Progenitor cell of endocrine pancreas (in vitro differentiated cells): ENCODE measurements at places on chromosomes 6 and 20. TPM values are rescaled to one million over a fixed set of nuclear protein-coding genes. Genes with fewer than 3 reads are reported as not detected.

- no peak for DNase-seq
Measured at GRCh38 chr20:53828682-53829254, 235.1 kb upstream of the ZNF217 start.

GRCh38 chr6:110560239-110561007, 84.0 kb upstream of the SLC22A16 start:
- DNase-seq: no peak

- DNase-seq: no peak
Measured at GRCh38 chr20:59176812-59177211, 13.2 kb downstream of the ZNF831 start.

DNA sequence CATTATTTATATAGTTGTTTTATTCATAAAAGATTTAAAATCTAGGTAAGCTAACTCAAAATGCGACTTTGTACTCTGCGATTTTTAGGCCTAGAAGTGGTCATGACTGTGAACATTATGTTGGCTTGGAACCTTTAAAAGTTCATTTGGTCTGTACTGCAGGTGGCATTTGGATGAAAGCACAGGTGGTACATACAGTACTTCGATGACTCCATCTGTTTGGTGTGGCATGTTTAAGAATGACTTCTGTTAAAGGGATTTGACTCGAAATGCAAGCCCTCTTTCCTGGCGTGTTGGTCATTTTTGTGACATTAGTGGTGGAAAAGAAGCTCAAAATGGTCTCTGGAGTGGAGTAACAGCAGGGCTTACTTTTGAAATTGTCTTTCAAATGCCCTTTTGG, 118.1 kb downstream of the UST start:
- DNase-seq: no peak

- DNase-seq: no peak
Measured at GRCh38 chr6:137248702-137249101, 29.5 kb upstream of the IFNGR1 start.

DNA sequence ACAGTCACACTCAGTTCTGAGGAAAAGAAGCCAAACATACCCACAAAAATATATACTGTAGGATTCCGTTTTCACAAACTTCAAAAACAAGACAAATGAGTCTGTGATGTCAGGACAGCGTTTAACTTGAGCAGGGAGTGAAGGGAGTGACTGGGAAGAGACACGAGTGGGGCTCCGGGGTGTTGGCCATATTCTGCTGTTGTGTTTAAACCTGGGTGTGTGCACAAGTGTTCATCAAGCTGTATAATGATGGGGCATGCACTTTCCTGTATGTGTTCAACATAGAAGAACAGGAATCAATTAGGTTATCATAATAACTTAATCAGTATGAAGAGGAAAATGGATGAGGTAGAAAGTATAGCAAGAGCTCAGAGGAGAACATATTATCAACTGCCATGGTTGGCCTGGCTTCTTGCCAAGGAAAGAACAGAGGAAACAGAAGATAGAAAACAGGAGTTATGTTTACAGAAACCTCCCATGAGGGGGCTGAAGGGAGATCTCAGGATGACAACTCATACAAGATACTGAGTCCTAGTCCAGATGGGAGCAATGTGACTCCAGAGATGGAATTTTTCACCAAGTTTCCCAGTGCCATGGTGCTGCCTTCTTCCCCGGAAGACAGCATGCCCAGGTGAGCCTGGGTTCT, 15.1 kb upstream of the AFDN start:
- no peak for DNase-seq

- DNase-seq: no peak
Measured at GRCh38 chr6:102798636-102799035, 1405.1 kb downstream of the GRIK2 start.

DNA sequence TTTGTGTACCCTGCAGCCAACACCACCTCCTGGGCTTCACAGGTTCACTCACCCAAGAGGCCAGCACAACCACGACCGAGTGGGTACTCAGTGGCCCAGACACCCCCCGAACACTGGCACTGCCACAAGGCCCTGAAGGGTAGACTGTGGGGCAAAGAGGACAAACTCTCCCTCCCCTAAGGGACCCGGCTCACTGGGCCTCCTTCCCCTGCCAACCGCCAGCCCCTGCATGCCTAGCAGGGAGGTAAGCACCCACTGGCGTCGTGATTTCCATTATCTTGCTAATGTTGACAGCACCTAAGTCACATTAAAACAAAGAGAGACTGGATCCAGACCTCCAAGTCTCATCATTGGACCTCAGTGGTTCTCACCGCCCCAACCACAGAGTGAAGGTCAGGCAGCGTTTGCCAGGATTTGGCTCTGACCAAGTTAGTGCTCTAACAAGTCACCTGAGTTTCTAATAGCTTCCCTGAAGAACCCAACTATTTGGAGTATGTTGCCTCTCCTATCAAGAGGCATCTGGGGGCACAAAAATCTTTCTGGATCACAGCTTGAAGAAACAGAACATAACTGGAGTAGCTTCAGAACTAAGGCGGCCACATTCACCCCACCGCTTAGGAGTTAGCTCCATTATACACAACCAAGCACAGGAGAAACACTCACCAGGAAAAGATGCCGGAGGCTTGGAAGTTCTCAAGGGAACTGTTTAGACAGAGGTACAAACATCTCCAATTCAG, 14.0 kb upstream of the APMAP start:
- DNase-seq: no peak

- DNase-seq: no peak
Measured at GRCh38 chr6:13049666-13050254, 278.6 kb downstream of the TBC1D7 start.

DNA sequence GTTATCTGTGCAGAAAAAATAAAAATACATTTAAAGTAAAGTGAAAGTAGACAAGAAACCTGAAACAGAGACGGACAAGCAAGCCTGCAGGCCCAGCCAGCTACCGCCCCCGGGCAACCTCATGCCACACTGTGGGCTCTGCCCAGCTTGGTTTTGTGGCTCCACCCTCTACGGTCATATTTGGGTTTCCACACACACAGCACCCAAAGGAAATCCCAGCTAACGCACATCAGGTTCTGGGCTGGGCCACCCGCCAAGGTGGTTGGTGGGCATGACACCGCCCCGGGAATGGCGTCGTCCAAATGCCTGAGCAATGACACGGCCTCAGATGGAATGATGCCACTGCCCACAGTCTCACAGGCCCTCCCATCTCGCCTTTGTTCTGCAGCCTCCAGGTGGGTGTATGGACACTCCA, 22.9 kb downstream of the FAM110A start:
- no peak for DNase-seq

GRCh38 chr6:133553652-133554051, 312.5 kb downstream of the EYA4 start:
- DNase-seq: no peak

DNA sequence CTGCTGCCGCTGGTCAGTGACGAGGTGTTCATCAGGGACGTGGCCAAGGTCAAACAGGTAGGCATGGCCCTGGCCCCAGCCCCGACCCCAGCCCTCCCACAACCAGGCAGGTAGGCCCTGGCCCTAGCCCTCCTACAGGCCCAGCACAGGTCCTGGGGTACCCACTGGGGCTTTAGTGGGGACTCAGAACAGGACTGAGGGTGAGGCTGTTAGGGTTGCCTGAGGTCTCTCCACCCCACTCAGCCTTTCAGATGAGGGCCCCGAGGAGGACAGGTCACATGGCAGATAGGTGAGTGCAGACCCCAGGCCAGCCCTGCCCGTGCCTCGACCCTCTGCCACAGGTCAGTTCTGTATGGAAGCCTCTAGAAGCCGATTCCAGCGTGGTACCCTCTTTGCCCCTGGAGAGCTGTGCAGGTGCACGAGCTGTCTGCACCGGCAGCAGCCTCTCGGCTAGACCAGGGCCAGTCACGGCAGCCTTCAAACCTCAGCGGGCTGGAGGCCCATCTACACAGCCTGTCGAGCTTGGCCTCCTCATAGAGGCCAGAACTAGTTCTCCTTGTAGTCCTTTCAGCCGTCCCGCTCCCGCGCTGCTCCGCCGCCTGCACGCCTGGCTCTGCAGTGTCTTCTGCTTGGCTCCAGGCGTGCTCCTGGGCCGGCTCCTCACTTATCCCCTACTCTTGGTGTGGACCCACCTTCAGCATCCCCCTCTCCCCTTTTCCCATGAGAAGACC, 35.5 kb downstream of the PYGB start:
- no peak for DNase-seq

- no peak for DNase-seq
Measured at GRCh38 chr6:106077881-106078280, 8.3 kb upstream of the PRDM1 start.

GRCh38 chr6:78910591-78911171, 43.3 kb downstream of the IRAK1BP1 start:
- DNase-seq: peak; percentile 15

DNA sequence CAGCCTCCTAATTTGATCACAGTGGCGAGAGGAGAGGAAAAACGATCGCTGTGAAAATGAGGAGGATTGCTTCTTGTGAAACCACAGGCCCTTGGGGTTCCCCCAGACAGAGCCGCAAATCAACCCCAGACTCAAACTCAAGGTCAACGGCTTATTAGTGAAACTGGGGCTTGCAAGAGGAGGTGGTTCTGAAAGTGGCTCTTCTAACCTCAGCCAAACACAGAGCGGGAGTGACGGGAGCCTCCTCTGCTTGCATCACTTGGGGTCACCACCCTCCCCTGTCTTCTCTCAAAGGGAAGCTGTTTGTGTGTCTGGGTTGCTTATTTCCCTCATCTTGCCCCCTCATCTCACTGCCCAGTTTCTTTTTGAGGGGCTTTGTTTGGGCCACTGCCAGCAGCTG, 28.7 kb downstream of the SAYSD1 start:
- no peak for DNase-seq

GRCh38 chr20:37886851-37887297, 16.1 kb upstream of the VSTM2L start:
- no peak for DNase-seq

DNA sequence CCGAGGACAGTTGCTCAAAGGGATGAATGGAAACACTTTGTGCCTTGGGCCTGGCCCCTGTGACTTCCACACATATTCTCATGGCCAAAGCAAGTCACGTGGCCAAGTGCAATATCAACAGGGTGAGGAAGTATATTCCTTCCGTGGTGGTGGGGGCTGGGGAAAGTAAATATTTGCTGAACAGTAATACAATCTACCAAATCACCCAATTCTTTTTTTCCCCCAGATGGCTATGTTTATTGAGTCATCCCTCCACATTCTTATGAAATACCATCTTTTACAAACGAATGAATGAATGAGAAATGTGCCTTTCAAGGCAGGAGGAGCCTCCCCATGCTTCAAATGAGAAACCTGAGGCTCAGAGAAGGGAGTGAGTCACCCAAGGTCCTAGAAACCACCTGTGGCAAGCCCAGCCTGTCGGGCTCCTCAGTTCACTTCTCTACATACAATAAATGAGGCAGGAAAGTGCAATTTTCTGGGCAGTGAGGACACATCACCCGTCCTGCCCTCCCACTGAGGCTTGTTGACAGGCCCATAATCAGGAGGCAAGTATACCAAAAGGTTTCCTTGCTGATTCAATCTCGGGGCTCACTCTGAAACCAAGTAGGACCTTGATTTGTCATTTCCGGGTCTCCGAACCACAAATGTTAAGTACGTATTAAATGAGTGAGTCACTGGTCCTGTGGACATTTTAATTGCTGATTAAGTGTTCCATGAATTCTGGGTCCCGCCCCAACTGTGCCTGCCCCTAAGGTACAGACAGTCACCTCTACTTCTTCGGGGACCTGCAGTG, 25.3 kb upstream of the TOP1 start:
- DNase-seq: no peak

GRCh38 chr20:44723391-44723790, 8.2 kb downstream of the CCN5 start:
- no peak for DNase-seq

DNA sequence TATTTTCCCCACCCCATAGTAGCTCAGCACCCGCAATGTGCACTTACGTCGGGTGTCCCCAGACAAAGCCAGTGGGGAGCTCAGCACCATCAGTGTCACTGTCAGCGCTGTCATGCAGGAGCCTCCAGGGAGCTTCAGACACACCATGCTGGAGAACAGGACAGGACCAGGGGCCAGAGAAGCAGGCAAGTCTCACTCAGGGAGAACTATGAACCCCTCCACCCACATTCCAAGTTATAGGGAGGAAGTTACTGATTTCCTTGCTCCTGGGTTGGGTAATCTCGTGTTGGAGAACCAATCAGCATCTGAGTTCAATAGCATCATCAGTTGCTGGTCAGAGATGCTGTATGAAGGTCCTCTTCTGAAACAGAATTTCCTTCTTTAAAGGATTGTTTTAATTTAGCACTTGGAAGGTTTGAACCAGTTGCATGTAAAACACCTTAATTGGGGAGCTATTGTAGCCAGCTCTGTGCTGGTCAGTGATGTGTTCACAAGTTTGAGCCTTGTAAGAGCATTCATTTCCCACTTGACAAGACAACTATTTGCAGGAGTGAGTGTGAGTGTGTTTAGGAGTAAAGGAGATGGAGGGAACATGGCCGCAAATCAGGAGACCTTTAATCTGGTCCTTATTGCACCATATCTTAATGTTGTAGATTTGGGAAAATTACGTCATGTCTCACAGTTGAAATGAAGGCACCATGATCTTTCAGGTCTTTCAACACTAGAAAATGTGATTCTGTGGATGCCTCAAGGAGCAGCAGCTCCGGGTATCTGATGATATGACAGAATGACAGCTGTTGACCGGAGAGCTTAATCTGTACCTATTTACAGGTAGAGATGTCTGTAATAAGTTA, at the start of gene HLA-DRB1:
TSS of gene HLA-DRB1 (minus strand) at position 253 of the 854 bp plus-strand sequence. CDS start at position 147, 106 bp downstream.
- DNase-seq: no peak

Gene SNAP91
- 1.7 and 2.1 TPM in 2 replicates for total RNA-seq

Gene FAM209B
- total RNA-seq: not detected in 2 replicates

Gene CST11
- total RNA-seq: not detected in 2 replicates

Gene OR2H1
- total RNA-seq: not detected in 2 replicates

Gene LTB
- 0.57 TPM in 1 of 2 replicates, not detected in the other for total RNA-seq

Gene TMEM217
- 1.4 and 2.5 TPM in 2 replicates for total RNA-seq

Gene NKX2-4
- total RNA-seq: not detected in 2 replicates

Gene TBX18
- 1.3 and 1.8 TPM in 2 replicates for total RNA-seq

Gene SPATA25
- total RNA-seq: 3.6 and 4.2 TPM in 2 replicates

Gene F13A1
- 0.24 and 0.31 TPM in 2 replicates for total RNA-seq

Gene SPTLC3
- total RNA-seq: 42.7 and 52.2 TPM in 2 replicates

Gene TREML1
- not detected in 2 replicates for total RNA-seq

Gene SMIM26
- 61.0 and 66.1 TPM in 2 replicates for total RNA-seq
